ENCODE measurements at places on chromosomes 12 and 14. TPM values are rescaled to one million over a fixed set of nuclear protein-coding genes. Genes with fewer than 3 reads are reported as not detected.

Gene HOXC9
- total RNA-seq: not detected

- no peak for DNase-seq
Measured at GRCh38 chr12:113954547-113954946, 11.6 kb downstream of the RBM19 start.

GRCh38 chr14:56339855-56340701 lies 221.9 kb downstream of the PELI2 start:
- DNase-seq: peak; percentile 50

- no peak for DNase-seq
Measured at GRCh38 chr12:80044694-80045046, 54.7 kb upstream of the OTOGL start.

Gene TIGAR
- 20.7 TPM for total RNA-seq

DNA sequence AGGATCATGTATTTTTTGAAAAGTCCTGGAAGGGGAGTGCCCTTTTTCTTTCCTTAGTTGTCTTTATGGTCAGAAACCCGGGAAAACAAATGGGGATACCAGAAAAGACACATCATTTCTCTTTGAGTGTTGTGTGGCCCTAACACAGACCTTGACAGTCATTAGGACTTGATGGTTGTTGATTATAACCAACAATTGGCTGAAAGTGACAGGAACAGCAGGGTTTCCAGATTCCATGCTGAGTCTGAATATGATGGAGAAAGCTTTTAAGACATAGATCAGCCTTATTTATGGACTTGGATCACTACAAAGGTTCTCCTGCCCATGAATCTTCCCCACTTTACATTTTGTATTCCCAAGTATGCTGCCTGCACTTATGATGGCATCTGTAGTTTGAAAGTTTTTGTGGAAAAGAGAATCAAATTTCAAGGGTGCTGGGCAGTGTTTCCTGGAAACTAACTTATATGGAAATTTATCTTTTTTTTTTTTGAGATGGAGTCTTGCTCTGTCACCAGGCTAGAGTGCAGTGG lies 30.4 kb downstream of the POLR3B start:
- DNase-seq: no peak

- no peak for DNase-seq
Measured at GRCh38 chr14:31283153-31283552, 75.6 kb upstream of the HECTD1 start.

DNA sequence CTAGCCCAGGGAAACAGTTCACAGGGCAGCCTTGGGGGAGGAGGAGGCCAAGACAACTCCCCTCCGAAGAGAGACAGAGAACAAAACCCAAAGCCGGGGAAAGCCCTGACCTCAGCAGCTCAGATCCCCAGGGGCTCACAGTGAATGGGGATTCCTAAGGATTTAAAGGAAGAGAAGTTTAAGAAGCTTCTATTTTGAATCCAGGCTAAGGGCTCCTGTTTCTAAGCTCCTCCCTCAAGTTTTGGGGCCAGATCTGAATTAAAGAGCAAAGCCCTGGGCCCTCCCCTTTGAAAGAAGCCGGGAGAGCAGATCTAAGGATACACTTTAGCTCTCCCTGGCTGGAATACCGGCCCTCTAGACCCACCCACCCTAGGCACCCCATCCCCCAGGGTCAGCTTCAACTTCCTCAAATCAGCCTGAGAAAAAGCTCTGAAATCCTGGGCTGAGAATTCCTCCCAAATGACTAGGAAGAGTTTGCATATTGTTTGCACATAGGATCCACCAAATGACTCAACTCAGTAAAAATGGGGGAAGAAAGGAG lies 3.9 kb downstream of the KDM2B start:
- no peak for DNase-seq

DNA sequence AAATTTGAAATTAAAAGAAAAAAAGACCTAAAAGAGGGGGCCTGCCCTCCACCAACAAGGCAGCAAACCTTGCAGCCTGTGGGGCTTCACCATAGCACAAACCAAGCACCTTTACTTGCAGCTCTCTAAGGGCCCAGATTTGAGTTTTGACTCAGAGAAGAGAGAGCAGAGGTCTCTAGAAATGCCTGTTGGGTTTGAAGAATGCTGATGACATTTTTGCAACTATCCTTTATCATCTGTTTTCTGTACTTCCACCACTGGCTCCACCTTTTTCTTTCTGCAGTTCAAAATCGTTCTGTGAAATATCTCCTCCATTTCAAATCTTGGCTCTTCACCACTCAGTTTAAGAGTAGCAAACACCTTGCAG lies 83.8 kb upstream of the HMGA2 start:
- no peak for DNase-seq

Gene TMEM121
- 2.7 TPM for total RNA-seq

Gene DCTN2
- 484 TPM for total RNA-seq

Gene ACYP1
- total RNA-seq: 14.3 TPM

Gene FOXN4
- total RNA-seq: 0.61 TPM

Gene PRH2
- not detected for total RNA-seq

DNA sequence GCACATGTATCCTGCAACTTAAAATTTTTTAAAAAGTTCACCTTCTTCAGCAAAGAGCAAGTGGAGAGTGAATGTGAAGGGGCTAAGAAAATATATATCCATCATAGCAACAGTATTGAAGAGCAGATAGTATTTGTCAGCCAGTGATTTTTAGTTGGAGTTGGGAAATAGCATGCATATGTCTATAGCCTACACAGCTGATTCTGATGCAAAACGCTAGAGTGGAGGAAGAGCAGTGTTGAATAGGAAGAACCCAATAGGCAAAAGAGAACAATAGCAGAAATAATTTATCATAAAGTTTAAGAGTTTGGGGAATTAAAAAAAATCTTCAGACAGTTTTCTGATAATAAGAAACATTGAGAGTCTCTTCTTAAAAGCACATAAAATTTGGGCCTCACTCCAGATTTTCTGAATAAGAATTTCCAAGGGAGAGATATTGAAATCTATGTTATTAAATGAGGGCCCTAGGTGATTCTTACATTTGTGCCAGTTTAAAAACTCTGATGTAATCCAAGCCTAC lies 12.0 kb downstream of the PDE6H start:
- DNase-seq: no peak

Gene RNASE2
- total RNA-seq: not detected

- DNase-seq: no peak
Measured at GRCh38 chr12:31876568-31877424, 82.4 kb upstream of the RESF1 start.

DNA sequence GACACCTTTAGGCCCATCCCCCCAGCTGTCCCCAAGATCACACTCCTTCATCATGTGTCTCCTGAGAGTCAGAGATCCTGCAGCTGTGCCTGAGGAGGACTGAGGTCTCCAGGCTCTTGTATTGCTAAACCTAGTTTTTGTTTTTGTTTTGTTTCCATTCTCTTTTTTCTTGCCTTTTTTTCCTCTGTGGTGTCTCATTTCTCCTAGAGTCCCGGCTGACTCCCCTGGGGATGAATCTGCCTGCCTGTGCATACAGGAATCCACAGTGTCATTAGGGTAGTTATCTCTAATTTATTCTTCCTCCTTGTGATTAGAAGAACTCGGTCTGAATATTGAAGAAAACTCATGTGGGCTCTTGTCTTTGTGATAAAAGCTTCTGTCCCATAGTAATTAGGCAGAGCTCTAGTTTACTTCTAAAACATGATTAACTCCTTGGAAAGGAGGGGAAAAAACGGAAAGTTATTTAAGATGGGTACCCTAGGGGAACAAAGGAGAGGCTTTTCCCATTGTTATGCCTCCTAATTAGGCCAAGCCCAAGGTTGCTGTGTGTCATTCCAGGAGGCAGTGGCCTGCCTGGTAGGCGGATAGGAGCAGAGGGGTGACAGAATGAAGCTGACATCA lies 343.2 kb downstream of the ZFP36L1 start:
- DNase-seq: peak; percentile 58

Gene TEX22
- total RNA-seq: 2.7 TPM

DNA sequence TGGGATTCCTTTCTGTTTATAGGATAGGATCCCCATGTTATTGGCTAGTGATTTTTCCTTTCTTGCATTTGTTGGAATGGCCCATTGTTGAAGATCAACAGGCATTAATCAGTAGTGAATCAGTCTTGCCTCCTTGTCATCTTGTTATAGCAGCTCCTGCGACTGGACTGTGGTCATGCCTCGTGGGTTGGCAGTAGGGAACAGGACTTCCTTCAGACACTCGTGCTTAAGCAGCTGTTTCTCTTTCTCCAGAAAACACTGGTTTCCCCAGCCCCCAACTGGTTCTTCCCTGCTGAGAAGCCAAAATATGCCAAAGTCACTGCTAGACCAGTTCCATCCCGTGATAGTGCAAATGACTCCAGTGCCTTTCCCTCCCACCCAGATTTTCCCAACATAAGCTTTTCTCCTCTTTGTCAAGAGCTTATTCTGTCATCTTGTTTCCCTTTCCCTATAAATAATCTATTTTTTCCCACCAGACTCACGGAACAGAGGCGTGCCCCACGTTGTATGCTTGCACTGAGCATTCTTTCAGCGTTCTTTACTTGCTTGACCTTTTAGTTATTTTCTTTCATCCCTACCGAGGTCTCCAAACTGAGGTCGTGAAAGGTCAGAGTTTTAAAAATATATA lies 83.5 kb downstream of the SAMD4A start:
- no peak for DNase-seq

Gene AQP5
- total RNA-seq: not detected

Gene VWF
- 0.37 TPM for total RNA-seq

Gene CIROP
- total RNA-seq: not detected

Gene IFI27
- 3.7 TPM for total RNA-seq

- no peak for DNase-seq
Measured at GRCh38 chr12:33265033-33265731, 174.4 kb downstream of the SYT10 start.

DNA sequence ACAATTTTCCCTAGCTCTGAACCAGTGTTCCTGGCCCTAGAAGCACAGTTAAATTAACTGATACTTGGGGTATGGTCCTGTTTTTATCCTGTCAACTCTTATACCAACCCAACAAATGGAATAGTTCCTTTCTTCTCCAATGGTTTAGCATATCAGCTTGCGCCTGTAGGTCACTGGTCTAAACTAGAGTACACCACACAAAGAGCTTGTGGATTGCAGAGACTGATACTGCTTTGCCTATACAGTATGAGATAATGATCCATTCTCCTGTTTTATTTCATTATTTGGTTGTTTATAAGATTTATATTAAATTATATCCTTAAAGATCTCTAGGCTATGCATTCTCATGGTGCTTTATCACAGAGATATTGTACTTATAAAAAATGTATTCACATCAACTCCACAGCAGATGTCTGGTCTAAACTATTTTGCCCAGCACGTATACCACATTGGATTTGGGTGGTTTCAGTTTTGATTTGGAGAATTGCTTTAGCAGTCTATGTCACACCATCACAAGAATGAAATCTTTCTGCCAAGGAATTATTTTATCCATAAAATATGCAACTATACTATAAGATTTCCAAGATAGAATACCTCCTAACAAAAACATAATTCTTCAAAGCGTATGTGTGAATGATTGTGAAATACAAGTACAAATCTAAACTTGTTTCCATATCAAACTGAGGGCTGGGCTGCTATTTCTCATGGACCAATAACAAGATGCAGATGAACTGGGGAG lies 142.1 kb downstream of the SLC16A7 start:
- DNase-seq: no peak

DNA sequence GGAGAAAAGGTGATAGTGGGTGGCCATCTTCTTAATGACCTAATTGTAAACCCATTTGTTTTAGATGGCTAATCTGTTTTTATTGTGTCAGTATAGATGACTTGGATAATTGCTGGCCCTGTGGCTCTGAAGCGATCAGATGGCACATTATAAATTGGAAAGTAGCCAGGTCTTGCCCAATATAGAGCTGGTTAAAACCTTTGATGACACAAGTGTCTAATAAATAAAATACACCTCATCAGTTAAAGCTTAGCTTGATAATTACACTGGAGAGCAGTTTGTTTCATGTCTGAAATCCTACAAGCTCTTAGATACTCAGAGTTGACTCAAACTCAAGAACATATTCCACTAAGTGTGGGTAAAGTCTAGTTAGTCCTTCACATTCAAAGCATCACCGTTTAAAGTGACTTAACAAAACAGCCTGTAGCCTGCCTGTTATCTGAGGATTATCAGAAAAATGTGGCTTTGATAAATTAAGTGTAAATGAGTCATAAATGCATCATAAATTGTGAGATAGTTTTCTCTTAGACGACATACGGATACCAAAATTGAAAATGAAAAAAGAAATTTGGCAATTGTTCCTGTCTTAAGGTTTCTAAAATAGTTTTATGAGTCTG lies 280.9 kb downstream of the LRIG3 start:
- DNase-seq: no peak

DNA sequence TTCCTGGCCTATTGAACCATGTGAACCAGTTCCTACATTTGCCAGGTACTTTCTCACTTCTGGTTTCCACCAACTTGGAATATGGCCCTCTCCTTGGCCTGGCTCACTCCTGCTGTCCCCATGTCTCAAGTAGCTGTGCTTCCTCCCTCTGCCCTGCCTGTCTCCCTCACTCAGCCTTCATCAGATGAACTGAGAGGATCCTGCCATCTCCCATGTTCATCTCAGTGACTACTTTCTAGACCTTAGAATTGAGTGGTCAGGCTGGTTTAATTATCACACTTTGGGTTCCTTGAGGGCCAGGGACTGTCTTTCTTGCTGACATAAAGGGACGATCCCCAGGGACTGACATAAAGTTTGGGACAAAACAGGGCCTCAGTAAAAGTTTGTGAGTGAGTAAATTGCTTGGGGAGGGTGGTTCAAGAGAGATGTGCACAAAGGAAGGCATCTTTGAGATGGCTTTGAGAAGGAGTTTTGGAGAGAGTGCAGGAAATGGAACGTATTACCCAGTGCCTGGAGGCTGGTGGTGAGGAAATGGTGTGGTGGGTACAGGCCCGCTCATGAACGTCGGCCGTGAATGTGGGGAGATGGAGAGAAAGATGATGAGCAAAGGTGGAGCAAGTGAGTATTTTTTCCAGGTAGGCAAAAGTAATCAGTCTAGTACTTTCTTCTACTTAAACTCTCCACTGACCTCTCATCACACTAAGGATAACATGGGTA lies 20.8 kb downstream of the DYRK2 start:
- no peak for DNase-seq

DNA sequence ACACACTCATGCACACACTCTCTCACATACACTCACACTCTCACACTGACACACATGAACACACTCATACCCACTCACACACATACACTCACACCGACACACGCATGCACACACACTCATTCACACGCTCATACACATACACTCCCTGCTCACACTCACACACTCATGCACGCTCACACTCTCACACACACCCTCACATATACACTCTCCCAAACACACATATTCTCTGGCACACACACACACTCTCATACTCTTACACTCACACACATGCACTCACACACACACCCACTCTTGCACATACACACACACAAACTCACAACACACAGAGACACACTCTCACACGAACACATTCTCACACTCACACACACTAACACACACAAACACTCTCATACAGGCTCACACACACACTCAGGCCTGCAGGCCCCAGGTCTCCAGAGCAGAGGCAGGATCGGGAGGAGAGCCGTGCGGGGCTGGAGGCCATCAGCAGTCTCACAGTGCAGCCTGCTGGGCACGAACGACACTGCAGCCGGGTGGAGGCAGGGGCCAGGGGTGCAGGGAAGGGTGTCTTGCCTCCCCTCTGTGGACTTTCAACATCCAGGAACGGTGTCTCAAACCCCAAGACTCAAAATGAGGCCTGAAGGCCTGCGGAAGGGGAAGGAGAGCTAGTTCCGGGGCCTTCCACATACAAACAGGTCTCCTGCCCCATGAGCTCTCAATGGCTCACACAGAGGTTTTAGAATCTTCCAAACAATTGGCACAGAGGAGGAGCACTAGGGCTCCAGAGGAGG lies 148.7 kb downstream of the ANO2 start:
- peak; percentile 82 for DNase-seq

Measured in glutamatergic neuron (in vitro differentiated cells).